Cerebellum (tissue), 4 donors: ENCODE measurements at places on chromosomes 7 and 10.

- DNase-seq, result no peak
Measured at GRCh38 chr7:111872450-111873325, 310.4 kb upstream of the IMMP2L start.

GRCh38 chr7:144822223-144822622 lies 13.6 kb downstream of the TPK1 start:
- DNase-seq, result no peak

DNA sequence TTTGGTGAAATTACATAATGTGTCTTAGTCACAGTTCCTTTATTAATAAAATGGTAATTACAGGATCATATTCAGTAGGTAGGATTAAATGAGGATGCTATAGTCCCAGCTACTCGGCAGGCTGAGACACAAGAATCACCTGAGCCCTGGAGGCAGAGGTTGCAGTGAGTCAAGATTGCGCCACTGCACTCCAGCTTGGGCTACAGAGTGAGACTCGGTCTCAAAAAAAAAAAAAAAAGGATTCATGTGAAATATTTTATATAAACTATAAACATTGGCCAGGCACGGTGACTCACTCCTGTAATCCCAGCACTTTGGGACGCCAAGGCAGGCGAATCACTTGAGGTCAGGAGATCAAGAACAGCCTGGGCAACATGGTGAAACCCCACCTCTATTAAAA lies 197.9 kb downstream of the IMMP2L start:
- DNase-seq, result no peak

- DNase-seq, result no peak
Measured at GRCh38 chr10:122514045-122514840, 46.3 kb upstream of the DMBT1 start.

- DNase-seq, result no peak
Measured at GRCh38 chr10:5293691-5294550, 70.8 kb upstream of the UCN3 start.

GRCh38 chr10:14262836-14263425 lies 67.8 kb downstream of the FRMD4A start:
- no peak for DNase-seq

DNA sequence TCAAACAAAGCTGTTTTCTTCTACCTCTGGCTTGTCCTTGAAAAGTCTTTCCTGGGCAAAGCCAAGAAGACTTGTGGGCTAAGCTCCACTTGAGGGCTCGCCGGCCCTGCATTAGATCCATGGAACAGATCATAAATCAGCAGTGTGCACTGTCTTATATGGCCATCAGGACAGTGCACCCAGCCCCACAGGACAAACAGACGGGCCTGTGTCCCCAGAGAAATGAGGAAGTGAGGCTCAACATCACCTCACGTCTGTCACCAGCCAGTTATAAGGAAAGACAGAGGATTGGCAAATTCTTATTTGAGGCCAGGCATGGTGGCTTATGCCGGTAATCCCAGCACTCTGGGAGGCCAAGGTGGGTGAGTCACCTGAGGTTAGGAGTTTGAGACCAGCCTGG lies 12.3 kb upstream of the IFT22 start:
- no peak for DNase-seq

DNA sequence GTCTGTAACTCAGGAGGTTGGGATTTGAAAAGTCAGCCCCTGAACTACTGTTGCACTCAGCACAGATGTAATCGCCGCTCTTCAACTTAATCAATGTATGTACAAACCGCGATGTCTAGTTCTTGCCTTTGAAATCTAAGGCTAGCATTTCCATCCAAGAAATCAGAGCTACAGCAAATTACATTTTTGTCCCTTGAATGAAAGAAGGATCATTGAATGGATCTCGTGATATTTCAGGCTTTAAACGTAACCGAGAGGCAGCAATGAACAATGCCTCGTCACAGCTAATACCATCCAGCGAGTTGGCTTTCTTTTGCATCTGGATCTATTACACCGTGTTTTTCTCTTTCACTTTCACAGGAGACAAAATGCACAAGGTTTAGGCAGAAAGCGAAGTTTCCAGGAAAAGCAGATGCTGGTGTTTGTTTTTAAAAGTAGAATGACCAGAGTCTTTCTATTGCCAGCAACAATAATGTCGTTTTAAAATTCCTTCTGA lies 5.5 kb downstream of the SKIDA1 start:
- DNase-seq, result no peak

DNA sequence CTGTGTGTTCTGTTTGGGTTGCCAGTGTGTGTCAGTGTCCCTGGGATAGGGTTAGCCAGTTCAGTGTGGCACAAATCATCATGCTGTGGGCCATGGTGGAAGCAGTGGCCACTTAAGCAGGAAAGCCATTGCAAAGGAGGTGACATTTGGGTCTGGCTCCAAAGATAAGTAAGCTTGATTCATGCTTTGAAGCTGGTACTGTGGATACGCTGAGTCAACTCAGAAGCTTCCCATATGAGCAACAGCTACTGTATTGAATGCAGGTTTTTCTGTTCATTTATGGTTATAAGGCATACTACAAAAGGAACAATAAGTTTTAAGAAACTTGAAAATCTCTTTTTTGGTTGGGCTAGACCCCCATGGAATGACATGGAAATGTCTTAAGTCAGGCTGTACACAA lies 143.1 kb downstream of the BMPER start:
- no peak for DNase-seq

DNA sequence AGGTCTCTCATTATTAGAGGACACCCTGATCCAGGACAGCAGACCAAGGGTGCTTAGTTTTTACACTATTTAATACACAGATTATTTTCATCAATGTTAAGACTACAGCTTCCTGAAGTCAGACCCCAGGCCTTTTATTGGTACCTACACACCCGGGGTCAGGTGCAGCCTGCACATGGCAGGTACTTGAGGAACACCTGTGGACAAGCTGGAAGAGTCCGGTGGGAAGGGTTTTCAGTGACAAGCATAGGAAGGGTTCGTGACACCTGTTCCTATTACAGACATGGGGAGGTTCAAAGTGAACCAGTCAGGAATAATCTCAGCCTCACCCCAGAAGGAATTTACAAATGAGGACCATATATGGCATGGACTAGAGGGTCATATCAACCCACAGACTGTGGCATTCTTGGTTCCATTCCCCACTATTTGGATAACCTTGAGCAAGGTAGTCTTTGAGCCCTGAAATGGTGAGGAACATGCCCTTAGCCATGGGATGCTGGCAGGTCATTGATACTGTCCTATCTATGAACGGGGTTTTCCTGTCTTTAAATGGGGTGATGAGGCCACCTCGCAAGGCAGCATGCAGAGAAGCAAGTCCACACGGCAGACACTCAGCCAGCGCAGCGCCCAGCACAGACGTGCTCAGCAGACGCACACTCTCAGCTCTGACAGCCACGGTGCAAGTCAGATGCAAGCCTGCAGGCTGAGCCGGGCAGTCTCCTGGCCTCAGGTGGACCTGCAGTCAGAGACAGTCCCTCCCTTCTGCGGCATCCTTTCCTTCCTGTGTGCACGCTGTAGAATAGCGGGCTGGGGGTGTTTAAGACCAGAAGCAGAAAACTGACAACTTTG lies 624.9 kb downstream of the PTPRN2 start:
- no peak for DNase-seq

DNA sequence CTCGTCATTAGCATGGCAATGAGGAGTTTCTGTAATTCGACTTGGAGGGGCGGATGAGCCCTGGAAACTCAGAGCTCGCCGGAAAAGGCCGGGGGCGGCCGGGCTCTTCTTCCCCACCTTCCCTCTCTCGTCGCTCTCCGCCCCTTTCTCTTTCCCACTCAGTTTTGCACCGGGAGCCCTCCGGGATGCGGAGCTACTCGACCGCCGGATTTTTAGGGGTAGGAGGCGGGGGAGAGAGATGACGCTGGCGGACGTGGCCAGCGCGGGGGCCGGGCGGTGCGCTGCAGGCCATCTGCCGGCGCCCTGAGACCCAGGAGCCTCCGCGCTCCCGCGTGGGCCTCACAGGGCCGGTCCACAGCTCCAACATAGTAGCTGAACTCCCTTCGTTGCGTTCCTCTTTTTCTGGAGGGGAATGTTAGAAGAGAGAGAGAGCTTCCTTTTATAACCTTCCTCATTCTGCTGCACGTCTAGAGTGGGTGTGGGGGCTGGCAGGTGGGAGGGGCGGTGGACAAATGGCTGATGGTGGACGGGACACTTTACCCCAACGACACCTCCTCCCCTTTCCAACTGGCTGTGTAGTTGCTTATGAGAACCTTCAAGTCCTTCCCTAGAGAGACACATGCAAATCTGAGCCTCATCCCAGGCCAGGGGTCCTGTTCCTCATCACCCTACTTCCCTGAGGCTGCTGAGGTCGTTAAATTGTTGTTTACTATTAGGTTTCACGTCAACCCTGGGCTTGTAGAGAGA lies 1.1 kb upstream of the HOXA1 start:
- no peak for DNase-seq

GRCh38 chr7:154627646-154628290 lies 375.2 kb downstream of the PAXIP1 start:
- peak; percentile 9 for DNase-seq

- no peak for DNase-seq
Measured at GRCh38 chr7:20030417-20030816, 186.8 kb downstream of the MACC1 start.

GRCh38 chr10:59285073-59285472 lies 77.3 kb downstream of the FAM13C start:
- DNase-seq, result no peak

DNA sequence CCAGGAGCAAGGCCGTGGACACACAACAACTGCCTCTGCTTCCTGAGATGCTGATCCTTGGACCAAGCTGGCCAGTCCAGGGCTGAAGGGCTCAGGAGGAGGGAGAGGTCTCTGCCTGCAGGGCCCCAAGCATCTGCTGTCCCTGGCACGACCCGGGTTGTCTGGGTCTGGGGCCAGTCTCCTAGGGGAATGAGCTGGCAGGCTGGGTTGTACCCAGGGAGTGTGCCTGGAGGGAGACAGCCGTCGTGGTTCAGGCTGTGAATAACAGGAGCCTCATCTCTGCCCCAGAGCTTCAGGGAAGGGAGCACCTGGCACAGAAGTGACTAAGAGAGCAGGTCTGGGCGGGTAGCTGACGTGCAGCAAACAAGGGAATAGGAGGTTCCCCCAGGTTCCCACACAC lies 17.9 kb upstream of the SERPINE1 start:
- DNase-seq, result no peak

DNA sequence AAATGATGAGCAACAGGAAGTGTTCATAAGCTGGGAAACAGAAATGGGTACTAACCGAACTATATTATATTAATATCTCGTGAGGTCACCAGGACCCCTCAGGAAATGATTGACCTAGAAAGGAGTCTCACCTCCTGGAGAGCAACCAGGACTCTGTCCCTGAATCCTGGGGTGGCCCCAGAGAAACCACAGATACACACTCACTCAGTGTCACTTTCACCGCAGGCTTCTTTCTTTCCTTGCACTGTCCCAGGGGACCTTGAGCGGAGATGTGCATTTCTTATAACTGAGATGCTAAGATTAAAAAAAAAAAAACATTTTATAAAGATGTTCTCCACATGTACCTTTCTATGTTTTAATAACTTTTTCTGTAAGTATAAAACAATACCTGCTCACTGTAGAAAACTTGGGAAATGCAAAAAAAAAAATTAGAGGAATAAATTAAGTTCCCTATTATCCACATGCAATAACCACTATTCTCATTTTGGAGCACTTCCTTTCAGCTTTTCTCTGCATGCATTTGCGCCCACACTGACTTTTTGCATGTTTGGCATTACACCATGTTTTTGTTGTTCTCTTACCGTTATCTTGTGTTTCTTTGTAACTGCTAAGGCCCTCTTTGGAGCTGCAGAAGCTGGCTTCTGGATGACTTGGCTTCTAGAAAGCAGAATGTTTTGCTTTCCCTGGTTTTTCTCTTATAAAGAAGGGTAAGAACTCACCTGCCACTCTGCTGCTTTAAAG lies 15.0 kb downstream of the NOD1 start:
- no peak for DNase-seq

GRCh38 chr7:127550247-127550646 lies 35.1 kb downstream of the GCC1 start:
- DNase-seq, result no peak

GRCh38 chr10:19785366-19785765 lies 30.9 kb upstream of the PLXDC2 start:
- no peak for DNase-seq

DNA sequence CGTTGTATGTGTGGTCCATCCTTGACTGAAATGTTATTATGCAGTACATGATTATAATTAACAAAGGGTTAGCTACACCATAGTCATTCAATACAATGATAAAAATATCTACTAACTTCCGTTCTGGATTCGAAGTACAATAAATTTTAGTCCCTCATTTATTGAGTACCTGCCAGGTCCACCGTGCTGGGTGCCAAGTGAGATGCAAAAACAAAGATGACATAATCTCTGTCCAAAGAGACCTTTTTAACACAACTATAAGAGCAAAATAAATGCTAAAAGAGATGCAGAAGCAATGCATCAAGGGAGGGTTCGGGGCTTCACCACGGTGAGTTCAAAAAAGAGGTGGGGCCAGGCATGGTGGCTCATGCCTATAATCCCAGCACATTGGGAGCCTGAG lies 33.1 kb downstream of the LAMB1 start:
- peak; percentile 24 for DNase-seq

- DNase-seq, result no peak
Measured at GRCh38 chr10:36538953-36539586, 586.3 kb upstream of the ANKRD30A start.

GRCh38 chr10:98517672-98518071 lies 70.9 kb upstream of the HPS1 start:
- no peak for DNase-seq
